ENCODE measurements at places on chromosomes 7 and 10.

- no peaks in the 10 kb centered on the region for H3K27me3 ChIP-seq
- no peak overlapping the region for H3K27ac ChIP-seq
- H3K36me3 ChIP-seq, result no peaks in the 10 kb centered on the region
- H3K4me1 ChIP-seq, result no peaks in the 10 kb centered on the region
- no peak overlapping the region for H3K4me3 ChIP-seq
- no peak for DNase-seq
Measured at GRCh38 chr10:85454386-85454785, 912.2 kb downstream of the GRID1 start.

GRCh38 chr10:121134711-121135110 lies 283.5 kb downstream of the WDR11 start:
- H3K27ac ChIP-seq, result no peak overlapping the region
- no peak overlapping the region for H3K4me3 ChIP-seq
- no peak for DNase-seq
- no peaks in the 10 kb centered on the region for H3K4me1 ChIP-seq

- peaks cover 12% of the 10 kb centered on the region for H3K27me3 ChIP-seq
- no peak overlapping the region for H3K4me3 ChIP-seq
- H3K36me3 ChIP-seq, result no peaks in the 10 kb centered on the region
- no peaks in the 10 kb centered on the region for H3K4me1 ChIP-seq
- no peak overlapping the region for H3K27ac ChIP-seq
- no peak for DNase-seq
Measured at GRCh38 chr7:106552645-106553445, 108.1 kb downstream of the CCDC71L start.

DNA sequence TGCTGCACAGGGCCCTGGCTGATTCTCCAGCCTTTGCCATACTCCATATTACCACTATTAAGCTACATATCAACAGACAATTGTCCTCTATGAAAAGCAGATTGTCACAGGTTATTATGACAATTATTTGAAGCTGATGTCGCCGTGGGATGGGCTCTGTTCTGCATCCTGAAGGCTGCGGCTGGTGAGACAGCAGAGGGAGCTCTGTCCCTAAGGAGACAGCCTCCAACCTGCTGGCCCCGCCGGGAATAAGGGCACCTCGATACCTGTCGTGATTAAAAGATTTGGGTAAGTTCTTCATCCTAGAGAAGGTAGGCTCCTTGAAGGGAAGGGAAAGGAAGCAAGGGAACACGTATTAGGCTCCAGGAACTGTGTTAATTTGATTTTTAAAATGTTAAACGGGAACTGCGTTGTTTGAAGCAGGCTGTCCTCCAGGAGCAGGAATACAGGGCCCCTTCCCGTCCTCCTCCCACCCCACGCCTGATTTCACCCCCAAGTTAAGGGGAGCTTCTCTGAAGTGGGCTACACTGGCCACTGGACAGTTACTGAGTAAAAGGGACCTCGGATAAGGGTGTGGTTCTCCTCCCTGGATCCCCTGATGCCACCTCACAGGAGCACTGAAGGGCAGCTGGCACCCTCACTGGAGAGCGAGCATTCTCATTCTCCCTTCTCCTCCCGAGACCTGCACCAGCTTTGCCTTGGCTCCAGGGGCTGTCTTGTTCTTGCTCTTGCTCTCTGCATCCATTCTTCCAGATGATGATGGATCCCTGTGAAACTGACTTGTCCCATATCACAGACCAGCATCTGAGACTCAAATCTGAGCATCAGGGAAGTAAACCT lies 11.8 kb upstream of the TIAL1 start:
- H3K36me3 ChIP-seq, result no peaks in the 10 kb centered on the region
- H3K27me3 ChIP-seq, result peaks cover 13% of the 10 kb centered on the region
- no peak overlapping the region for H3K27ac ChIP-seq

- no peaks in the 10 kb centered on the region for H3K36me3 ChIP-seq
- no peak for DNase-seq
- H3K4me3 ChIP-seq, result no peak overlapping the region
- no peaks in the 10 kb centered on the region for H3K27me3 ChIP-seq
- H3K4me1 ChIP-seq, result peaks cover 14% of the 10 kb centered on the region
Measured at GRCh38 chr7:100443096-100443840, 7.0 kb upstream of the PPP1R35 start.

GRCh38 chr10:91410638-91411371 lies 661 bp downstream of the HECTD2 start:
- peak overlapping the region; percentile 88 for H3K27ac ChIP-seq
- peaks cover 13% of the 10 kb centered on the region for H3K27me3 ChIP-seq
- DNase-seq, result no peak
- H3K4me3 ChIP-seq, result peak overlapping the region; percentile 87

- no peak for DNase-seq
- H3K27ac ChIP-seq, result no peak overlapping the region
- H3K27me3 ChIP-seq, result no peaks in the 10 kb centered on the region
- H3K36me3 ChIP-seq, result no peaks in the 10 kb centered on the region
Measured at GRCh38 chr10:103672345-103672744, 178.8 kb downstream of the NEURL1 start.

- H3K4me3 ChIP-seq, result no peak overlapping the region
- no peak overlapping the region for H3K27ac ChIP-seq
- H3K27me3 ChIP-seq, result peaks cover 42% of the 10 kb centered on the region
- no peaks in the 10 kb centered on the region for H3K36me3 ChIP-seq
Measured at GRCh38 chr10:89438525-89438924, 24.2 kb downstream of the IFIT5 start.

GRCh38 chr10:119872610-119872859 lies at the start of gene MCMBP:
MCMBP (minus strand) TSS chr10:119872843; CDS start chr10:119872584, 259 bp downstream.
- no peak for DNase-seq
- H3K4me1 ChIP-seq, result peaks cover 32% of the 10 kb centered on the region
- peak within 1 kb of the TSS; percentile 84 for H3K4me3 ChIP-seq
- H3K27me3 ChIP-seq, result no peaks in the 10 kb centered on the region

All from activated T-helper 2 cell treated with anti-CD3 and anti-CD28 coated beads, Interferon-gamma antibody, Interleukin-2, Interleukin-4, amounts not matched to agents 10 μg/mL and 5 μg/mL and 100 μg/mL, durations not matched to agents 14 hours and 24 hours and 36 hours (primary cell).